Sigmoid colon (tissue), 7 donors: ENCODE measurements at places on chromosomes 2 and 18. TPM values are rescaled to one million over a fixed set of nuclear protein-coding genes. Genes with fewer than 3 reads are reported as not detected.

GRCh38 chr2:181673173-181673572 lies 7.1 kb downstream of the NEUROD1 start:
- H3K4me1 ChIP-seq = no peaks in the 10 kb centered on the region
- H3K27ac ChIP-seq = no peak overlapping the region
- peaks cover under 1% of the 10 kb centered on the region for H3K27me3 ChIP-seq
- no peaks in the 10 kb centered on the region for H3K36me3 ChIP-seq
- H3K4me3 ChIP-seq = no peak overlapping the region

- no peak for DNase-seq
- H3K36me3 ChIP-seq = peaks cover 12% of the 10 kb centered on the region
- no peaks in the 10 kb centered on the region for H3K27me3 ChIP-seq
- H3K27ac ChIP-seq = no peak overlapping the region
- H3K4me3 ChIP-seq = no peak overlapping the region
- H3K4me1 ChIP-seq = no peaks in the 10 kb centered on the region
These were observed 34.4 kb downstream of the ACAA2 start for GRCh38 chr18:49778826-49779465.

DNA sequence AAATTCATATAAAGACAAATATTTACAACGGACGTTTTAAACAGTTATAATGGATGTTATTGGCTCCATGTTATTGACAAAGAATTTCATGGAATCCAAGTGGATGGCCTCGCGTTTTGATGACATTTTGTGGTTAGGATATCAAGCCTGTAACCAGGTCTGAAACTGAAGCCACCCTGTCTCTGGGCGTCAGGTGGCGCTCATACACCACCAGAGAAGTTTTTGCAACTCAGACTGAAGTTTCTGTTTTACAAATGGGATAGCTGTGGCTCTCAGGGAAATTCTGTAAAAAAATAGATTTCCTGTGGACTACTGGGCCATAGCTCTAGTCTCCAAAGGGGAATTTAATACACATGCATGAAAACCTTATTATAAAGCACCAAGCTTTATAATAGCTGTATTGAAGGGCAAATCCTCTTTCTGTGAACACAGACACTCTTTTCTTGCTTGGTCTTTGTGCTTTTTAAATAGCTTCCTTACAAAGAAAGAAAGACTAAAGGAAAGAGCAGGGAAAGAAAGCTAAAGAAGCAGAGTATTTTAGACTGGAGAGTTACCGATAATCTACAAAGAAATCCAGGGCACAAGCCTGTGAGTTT lies 86.7 kb downstream of the C18orf54 start:
- H3K36me3 ChIP-seq = no peaks in the 10 kb centered on the region
- no peaks in the 10 kb centered on the region for H3K4me1 ChIP-seq
- no peak overlapping the region for H3K4me3 ChIP-seq
- no peak overlapping the region for H3K27ac ChIP-seq
- DNase-seq = no peak
- H3K27me3 ChIP-seq = no peaks in the 10 kb centered on the region

DNA sequence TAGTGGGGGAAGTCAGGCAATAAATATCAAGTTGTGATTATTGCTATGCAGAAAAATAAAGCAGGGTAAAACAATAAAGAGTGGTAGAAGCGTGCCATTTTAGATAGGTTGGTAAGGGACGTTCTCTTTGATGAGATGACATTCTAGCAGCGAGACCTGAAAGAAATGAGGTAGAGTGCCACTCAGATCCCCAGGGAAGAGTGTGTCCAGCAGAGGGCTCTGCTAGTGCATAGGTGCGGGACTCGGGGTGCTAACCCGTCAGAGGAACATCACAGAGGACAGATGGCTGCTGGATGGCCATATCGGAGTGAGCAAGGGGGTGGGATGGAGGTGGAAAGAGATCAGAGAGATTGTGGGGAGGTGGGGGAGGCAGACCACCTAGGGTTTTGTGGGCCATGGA lies 16.3 kb upstream of the GTF2A1L start:
- H3K36me3 ChIP-seq = peaks cover 14% of the 10 kb centered on the region
- H3K4me1 ChIP-seq = no peaks in the 10 kb centered on the region
- H3K27ac ChIP-seq = no peak overlapping the region
- no peaks in the 10 kb centered on the region for H3K27me3 ChIP-seq
- H3K4me3 ChIP-seq = no peak overlapping the region

DNA sequence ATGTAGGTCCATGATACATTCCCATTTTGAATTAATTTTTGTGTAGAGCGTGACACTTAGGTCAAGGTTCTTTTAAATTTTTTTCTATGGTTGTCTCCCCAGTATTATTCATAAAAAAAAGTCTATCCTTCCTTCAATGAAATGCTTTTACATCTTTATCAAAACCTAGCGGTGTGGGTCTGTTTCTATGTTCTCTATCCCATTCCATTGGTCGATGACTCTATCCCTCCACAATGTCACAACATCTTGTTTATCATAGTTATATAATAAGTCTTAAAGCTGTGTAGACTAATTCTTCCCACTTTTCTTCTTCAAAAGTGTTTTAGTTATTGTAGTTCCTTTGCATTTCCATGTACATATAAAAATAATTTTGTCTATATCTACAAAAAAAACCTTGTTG lies 47.2 kb upstream of the GPR17 start:
- H3K4me3 ChIP-seq = no peak overlapping the region
- no peaks in the 10 kb centered on the region for H3K4me1 ChIP-seq
- no peaks in the 10 kb centered on the region for H3K27me3 ChIP-seq
- no peak overlapping the region for H3K27ac ChIP-seq
- no peaks in the 10 kb centered on the region for H3K36me3 ChIP-seq

The MRPL53 gene
- 77.1 TPM for total RNA-seq

The VWC2L gene
- not detected for total RNA-seq

GRCh38 chr2:79223539-79223938 lies 64.0 kb upstream of the REG3A start:
- H3K27me3 ChIP-seq = no peaks in the 10 kb centered on the region
- no peaks in the 10 kb centered on the region for H3K36me3 ChIP-seq
- H3K4me1 ChIP-seq = no peaks in the 10 kb centered on the region

GRCh38 chr2:10079266-10079869 lies 843 bp downstream of the CYS1 start:
- no peaks in the 10 kb centered on the region for H3K36me3 ChIP-seq
- H3K4me3 ChIP-seq = peak overlapping the region; percentile 64
- H3K27me3 ChIP-seq = peaks cover 2% of the 10 kb centered on the region
- DNase-seq = peak; percentile 87

DNA sequence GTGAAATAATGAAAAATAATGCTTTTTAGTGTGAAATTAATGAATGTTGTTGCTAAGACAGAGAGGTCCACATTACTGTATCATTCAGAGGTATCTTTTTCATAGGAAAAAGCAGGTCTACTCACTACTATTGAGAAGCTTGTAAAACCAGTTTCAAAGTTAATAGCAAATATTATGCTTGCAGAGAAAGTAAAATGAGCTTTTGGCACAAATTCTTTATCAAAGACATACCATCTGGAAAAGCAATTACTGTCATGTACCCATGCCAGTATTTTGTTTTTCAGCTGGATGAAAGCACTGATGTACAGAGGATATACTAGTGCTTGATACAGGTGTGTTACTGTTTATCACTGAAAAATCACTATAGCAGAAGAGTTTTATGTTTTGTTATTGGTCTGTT lies 77.5 kb downstream of the NCOA1 start:
- H3K4me1 ChIP-seq = peaks cover 3% of the 10 kb centered on the region
- H3K27ac ChIP-seq = no peak overlapping the region
- no peak overlapping the region for H3K4me3 ChIP-seq
- DNase-seq = no peak
- peaks cover 3% of the 10 kb centered on the region for H3K36me3 ChIP-seq
- no peaks in the 10 kb centered on the region for H3K27me3 ChIP-seq

DNA sequence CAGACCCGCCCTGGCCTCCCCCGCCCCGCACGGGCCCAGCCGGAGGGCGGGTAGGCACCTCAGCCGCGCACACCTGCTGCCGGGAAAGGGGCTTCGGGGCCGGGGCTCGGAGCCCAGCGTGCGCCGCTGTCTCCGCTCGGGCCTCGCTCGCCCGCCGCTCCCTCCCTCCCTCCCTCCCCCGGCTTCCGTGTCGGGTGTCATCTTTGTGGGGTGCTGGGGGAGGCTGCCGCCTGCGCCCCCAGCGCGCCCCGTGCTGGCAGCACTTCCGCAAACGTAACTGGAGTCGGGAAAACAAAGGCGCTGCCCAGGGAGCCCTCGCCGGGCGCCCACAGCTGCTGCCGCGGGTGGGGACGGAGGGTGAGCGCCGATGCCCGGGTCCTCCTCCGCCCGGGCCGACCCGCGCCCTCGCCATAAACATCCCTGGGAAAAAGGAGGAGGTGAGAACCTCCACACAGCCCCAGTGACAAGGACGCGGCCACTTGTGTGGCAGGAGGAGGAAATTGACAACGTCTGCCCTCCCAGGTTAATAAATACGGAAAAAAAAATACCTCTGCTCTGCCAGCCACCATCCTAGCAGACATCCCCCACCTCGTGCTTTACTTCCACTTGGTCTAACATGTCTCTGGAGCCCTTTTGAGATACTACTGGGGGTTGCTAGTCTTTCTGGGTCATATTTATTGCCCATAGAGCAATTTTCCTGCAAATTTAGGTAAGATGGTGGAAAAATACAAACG lies 550 bp downstream of the MFSD6 start:
- H3K4me3 ChIP-seq = peak overlapping the region; percentile 85
- H3K4me1 ChIP-seq = peaks cover 12% of the 10 kb centered on the region
- peak overlapping the region; percentile 79 for H3K27ac ChIP-seq
- H3K27me3 ChIP-seq = no peaks in the 10 kb centered on the region
- no peaks in the 10 kb centered on the region for H3K36me3 ChIP-seq

The GALNT5 gene
- 1.1 TPM for total RNA-seq

DNA sequence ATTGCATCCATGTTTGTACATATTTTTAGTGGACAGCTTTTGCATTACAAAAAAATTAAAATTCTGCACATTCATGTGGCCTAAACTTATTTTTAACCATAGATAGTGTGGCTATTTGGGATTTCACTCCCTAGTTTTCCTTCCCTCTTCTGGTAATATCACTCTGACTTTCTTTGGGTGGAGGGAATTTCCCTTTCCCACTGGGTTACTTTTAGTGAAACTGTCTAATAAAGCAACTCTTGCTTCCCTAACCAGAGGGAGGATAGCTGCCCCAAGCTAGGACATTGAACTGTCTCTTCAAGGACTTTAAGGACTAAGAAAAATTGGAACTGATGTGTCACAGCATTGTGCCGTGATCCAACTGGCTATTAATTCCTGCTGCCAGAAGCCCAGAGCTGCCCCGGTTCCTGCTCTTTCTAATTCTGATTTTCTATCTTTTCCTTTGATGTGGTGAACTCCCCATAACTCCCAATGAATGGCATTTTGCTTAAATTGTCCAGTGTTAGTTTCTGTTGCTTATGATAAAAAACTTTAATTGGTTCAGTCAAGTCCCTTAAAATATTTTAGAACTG lies 20.0 kb upstream of the EFR3B start:
- H3K36me3 ChIP-seq = no peaks in the 10 kb centered on the region
- H3K4me1 ChIP-seq = no peaks in the 10 kb centered on the region
- no peak overlapping the region for H3K27ac ChIP-seq
- no peaks in the 10 kb centered on the region for H3K27me3 ChIP-seq

- H3K27me3 ChIP-seq = no peaks in the 10 kb centered on the region
- H3K4me1 ChIP-seq = no peaks in the 10 kb centered on the region
- no peak overlapping the region for H3K27ac ChIP-seq
- DNase-seq = no peak
These were observed 182.2 kb downstream of the FIGN start for GRCh38 chr2:163553601-163554000.

The PPP1R1C gene
- total RNA-seq = not detected
